T-cell (primary cell): ENCODE measurements at places on chromosomes 11 and 22.

GRCh38 chr11:17475666-17476316 lies 854 bp downstream of the ABCC8 start:
- DNase-seq: no peak

GRCh38 chr11:5317292-5317691 lies 6.8 kb downstream of the OR51B2 start:
- DNase-seq: no peak

GRCh38 chr11:74822170-74822569 lies 73.5 kb downstream of the RNF169 start:
- DNase-seq: no peak

GRCh38 chr22:31281733-31282132 lies 10.6 kb downstream of the PIK3IP1 start:
- DNase-seq: peak; percentile 36

GRCh38 chr22:31911565-31912406 lies 32.5 kb upstream of the YWHAH start:
- no peak for DNase-seq

GRCh38 chr11:86632499-86633269 lies 39.7 kb downstream of the ME3 start:
- DNase-seq: no peak

DNA sequence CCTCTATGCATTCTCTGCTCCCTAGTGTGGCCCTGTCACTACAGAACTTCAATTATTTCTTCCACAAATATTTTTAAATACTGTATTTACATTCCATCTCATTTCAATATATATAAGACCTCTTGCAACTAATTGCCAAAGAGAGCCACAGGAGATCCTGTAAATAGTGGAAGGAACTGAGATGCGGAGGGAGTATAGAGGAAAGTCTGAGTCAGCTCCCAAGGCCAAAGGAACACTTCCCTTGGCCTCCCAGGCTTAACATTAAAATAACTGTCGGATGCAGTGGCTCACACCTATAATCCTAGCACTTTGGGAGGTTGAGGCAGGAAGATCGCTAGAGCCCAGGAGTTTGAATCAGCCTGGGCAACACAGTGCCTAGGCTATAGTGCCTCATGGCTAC lies 31.2 kb downstream of the RBFOX2 start:
- DNase-seq: no peak

GRCh38 chr22:36068776-36069344 lies 40.2 kb upstream of the RBFOX2 start:
- DNase-seq: no peak

GRCh38 chr11:71914617-71915189 lies 13.7 kb downstream of the XNDC1N start:
- no peak for DNase-seq

DNA sequence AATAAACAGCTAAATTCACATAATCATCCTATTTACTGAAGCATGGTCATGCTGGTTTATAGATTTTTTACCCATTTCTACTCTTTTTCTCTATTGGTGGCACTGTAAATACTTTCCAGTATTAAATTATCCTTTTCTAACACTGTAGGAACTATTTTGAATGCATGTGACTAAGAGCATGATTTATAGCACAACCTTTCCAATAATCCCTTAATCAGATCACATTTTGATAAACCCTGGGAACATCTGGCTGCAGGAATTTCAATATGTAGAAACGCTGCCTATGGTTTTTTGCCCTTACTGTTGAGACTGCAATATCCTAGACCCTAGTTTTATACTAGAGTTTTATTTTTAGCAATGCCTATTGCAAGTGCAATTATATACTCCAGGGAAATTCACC lies 10.7 kb downstream of the RAG1 start:
- DNase-seq: no peak

DNA sequence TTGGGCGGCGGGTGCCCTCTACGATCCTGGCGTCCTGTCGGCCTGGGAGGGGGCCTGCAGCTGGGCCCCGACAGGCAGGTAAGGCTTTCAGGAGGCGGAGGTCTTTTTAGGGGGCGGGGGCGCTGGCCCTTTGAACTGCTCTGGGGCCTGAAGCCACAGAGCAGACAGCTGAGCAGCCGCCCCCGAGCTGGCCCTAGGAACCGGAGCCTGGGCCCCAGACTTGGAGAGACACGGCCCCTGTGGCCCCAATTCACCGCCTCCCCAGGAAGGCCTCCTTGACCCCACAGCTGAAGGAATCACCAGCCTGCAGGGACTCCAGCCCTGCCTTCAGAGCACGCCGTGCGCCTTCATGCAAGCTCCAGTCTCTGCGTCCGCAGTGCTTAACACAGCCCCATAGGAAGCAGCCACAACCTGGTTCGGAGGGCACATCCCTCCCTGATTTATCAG lies 618 bp upstream of the CERK start:
- DNase-seq: no peak

- DNase-seq: no peak
Observed at GRCh38 chr11:79212741-79213190, 228.1 kb downstream of the TENM4 start.

GRCh38 chr11:63080682-63081081 lies 63.3 kb downstream of the SLC22A24 start:
- DNase-seq: no peak

- DNase-seq: no peak
Observed at GRCh38 chr11:86753459-86753858, 46.9 kb upstream of the PRSS23 start.

DNA sequence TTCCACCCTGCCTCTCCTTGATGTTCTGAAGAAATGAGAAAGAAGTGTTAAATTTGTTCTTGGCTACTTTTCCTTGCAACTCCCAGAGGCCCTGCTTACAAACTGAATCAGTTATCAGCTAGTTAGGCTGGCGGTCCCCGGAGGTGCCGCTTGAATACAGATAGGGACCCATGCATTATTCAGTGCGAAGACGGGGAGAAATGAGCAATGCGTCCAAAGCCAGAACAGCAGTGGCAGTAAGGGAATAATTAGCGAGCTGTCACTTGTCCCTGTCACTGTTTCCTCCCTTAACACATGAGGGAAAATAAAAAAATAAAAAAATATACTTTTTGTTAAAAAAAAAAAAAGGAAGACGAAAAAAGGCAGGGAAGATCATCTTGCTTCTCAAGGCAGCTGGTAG lies 528.1 kb downstream of the MN1 start:
- DNase-seq: no peak

- no peak for DNase-seq
Observed at GRCh38 chr11:17515443-17516176, 28.6 kb downstream of the USH1C start.

DNA sequence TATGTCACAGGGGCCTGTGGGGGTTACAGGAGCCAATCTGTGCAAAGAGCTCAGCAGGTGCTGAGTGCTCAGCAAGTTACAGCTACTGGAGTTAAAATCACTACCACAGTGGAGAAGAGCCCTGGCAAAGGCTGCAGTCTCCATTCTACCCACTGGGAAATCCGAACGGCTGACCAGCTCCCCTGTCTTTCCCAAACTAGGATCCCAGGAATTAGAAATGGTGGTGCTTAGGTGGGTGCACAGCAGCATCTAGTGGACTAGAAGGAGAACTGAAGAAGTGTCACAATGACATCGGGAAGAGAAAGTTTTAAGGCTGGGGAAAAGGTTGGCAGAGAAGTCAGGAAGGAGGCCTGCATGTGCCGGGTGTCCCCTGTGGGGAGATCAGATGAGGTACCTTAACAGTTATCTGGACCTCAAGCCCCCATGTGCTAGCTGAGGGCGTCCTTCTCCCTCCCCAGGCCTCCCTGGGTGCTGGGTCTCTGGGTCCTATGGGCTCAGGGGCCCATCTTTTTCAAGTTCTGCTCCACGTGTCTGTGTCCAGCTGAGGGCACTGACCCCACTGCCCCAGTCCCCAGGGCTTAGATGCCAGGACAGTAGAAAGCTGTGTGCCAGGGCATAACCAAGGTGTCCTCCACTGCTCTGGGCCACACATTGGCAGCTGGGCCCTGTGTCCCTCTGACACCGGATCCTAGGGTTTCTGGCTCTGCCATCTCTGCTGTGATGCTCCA lies 1.9 kb downstream of the PIWIL3 start:
- DNase-seq: no peak

GRCh38 chr11:125091247-125091876 lies 20.1 kb downstream of the TMEM218 start:
- no peak for DNase-seq

- no peak for DNase-seq
Observed at GRCh38 chr11:63180536-63180935, 36.5 kb upstream of the SLC22A24 start.

- no peak for DNase-seq
Observed at GRCh38 chr11:19604679-19605375, 107.8 kb upstream of the NAV2 start.

DNA sequence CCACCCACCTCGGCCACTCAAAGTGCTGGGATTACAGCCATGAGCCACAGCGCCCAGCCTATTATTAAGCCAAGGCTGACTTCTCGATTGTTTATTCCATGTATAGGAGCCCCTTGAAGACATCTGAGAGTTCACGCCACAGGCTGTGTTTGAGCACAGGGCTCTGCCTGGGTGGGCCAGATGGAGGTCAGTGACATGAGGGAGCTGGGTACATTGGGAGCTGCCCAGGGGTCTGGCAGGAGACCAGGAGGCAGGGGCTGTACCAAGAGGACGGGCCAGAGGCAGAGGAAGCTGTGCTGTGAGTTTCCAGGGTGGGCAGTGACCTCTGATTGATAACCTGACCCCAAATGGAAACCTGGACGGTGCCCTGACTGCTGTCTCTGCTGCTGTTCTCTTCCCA lies 5.4 kb downstream of the LMF2 start:
- DNase-seq: no peak

- no peak for DNase-seq
Observed at GRCh38 chr11:129959687-129960086, 42.9 kb downstream of the PRDM10 start.

DNA sequence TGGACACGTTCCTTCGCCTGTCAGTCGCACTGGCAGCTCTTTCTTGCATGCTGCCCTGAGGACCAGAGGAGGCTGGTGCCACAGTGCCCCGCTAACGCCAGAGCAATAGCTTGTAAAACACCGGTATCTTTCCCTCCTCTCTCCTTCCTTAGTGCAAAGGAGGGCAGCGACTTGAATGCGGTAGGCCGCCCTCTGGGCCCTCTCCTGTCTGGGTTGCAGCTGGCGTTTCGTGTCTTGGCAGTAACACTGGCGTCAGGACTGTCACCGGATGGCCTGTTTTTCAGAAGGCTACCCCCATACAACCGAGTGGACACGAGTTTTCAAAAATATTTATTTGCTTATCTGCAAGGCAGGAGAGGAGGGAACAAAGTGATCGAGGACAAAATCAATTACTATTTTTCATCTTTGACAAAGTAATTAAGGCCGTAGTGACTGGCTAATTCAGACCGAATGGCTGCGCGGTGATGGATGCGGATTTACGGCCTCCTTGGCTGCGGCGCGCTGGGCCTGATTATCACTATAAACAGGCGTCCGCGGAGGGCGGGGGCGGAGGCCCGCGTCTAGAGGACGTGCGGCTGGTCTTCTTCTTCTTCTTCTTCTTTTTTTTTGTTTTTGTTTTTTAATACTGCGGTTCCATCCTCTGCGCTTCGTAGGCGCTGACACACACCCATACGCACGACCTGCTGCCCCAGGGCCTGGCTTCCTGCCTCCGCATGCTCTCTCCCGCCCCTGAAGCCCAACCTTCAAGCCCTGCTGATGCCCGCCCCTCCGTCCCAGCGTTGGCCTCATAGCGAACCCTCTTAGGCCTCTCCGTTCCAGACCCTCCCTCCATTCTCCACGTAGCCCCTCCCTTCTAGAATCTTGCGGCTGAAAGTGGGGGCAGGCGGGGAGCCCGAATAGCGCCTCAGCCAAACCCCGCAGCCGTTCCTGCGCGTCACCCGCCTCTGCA lies 2.9 kb upstream of the SLC6A5 start:
- DNase-seq: no peak

DNA sequence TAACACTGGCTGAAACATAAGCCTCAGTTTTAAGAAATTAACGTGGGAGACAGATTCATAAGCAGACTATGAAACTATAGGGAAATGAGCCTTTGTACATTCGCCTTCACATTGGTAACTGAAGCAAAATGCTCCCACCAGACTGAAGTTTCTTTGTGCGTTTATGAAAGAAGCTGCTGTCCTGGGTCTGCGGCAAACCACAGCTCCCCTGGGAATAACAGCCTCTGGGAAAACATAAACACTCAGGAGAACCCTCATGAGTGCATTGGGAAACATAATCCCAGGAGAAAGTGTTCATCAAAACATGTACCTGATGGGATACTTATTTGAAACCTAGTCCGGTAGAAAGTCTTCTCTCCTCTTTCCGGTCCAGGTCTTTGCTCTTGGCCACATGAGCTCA lies 193.1 kb upstream of the LARGE1 start:
- no peak for DNase-seq

DNA sequence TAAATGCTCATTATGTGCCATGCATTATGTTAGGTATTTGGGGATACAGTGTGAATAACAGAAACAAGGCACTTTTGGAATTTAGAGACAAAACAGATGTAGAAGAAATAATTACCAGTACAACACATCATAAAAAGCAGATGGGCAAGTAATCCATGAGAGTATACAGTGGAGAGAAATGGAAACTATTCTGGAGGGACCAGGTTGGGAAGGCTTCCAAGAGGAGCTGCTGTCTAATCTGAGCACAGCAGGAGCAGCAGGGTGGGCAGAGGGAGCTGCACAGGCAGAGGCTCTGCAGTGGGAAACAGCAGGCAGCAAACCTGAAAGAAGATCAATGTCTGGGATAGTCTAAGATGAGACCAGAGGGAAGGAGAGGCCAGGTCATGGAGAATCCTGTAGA lies 268.7 kb upstream of the CCDC90B start:
- DNase-seq: no peak

DNA sequence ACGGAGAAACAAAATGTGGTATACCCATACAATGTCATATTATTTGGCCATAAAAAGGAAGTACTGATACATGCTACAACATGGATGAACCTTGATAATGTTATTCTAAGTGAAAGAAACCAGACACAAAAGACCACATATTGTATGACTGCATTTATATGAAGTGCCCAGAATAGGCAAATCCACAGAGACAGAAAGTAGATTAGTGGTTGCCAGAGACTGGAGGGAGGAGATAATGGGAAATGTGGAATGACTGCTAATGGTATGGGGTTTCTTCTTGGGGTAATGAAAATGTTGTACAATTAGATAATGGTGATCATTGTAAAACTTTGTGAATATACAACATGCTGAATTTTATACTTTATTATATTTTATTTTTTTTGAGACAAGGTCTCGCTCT lies 5.6 kb upstream of the SLC43A1 start:
- DNase-seq: no peak

- no peak for DNase-seq
Observed at GRCh38 chr11:95074792-95075563, 8.3 kb downstream of the SRSF8 start.

- DNase-seq: no peak
Observed at GRCh38 chr11:126268361-126268707, 361 bp downstream of the SRPRA start.

DNA sequence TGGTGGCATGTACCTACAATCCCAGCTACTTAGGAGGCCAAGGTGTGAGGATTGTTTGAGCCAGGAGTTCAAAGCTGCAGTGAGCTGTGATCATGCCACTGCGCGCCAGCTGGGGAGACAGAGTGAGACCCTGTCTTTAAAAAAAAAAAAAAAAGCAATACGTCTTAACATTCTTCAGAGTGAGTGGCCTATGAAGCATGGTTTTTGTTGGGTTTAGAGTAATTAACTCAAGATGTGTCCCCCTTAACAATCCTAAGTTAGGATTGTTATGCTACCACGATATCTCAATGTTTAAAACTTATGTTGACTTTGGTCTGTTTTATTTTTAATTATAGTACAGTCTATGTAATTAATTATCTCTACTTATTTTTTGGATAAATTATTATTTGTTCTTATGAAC lies 156.1 kb downstream of the HIPK3 start:
- no peak for DNase-seq

- DNase-seq: no peak
Observed at GRCh38 chr11:31060880-31061279, 308.7 kb downstream of the DCDC1 start.

GRCh38 chr11:17428925-17429324 lies 40.5 kb upstream of the KCNJ11 start:
- DNase-seq: no peak
